Testis (tissue), 5 donors: ENCODE measurements at places on chromosomes 5 and 9.

GRCh38 chr9:132422574-132422973 is 12.6 kb downstream of the CFAP77 start:
- no peak for DNase-seq

DNA sequence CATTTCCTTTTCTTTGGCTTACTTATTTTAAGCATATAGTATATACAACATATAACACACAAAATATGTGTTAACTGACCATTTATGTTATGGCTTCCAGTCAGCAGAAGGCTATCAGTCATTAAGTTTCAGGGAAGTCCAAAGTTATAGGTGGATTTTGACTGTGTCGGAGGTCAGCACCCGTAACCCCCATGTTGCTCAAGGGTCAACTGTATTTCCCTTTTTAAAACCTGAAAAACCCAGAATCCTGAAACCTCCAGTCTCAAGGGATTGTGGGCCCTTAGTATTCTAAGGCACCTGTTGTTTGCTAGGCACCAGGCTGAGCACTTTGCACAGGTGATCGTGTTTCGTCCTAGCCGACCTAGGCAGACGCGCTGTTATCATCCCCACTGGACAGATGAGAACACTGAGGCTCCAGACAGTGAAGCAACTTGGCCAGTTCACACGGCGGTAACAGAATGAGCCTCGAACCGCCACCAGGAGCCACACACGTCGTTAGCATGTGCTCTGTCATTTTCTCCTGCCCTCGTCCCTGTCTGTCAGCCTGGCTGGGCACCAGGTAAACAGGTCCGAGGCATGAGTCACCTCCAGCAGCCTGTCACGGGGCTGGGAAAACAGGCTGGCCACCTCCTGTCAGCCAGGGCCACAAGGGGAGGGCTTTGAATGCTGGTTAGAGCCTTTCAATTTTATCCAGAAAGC is 39.9 kb downstream of the DUSP1 start:
- no peak for DNase-seq

DNA sequence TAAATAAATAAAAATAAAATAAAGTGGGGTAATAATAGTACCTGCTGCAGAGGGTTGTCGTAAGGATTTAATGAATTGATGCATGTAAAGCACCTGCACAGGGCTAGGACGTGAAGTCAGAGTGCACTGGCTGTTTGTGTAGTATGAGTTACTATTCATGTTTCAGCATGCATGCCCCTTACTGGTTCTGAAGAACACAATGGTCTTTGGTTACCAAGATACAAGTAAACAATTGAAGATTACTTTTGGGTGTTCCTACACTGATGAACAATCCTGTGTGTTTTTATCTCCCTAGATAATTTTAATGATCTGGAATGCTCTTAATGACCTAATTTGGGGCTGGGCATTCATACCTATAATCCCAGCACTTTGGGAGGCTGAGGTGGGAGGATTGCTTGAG is 23.2 kb upstream of the PRRC2B start:
- DNase-seq: no peak

- DNase-seq: no peak
These were observed 69.6 kb downstream of the FBXL17 start for GRCh38 chr5:108312258-108312657.

GRCh38 chr9:120395376-120395775 is 184.6 kb downstream of the CDK5RAP2 start:
- DNase-seq: no peak
